Inflammatory macrophage treated with lipopolysaccharide for 4 hours (primary cell): ENCODE measurements at places on chromosomes 2 and 18.
A peak's percentile ranks its signal among the peaks of the same experiment; 100 is the strongest.

DNA sequence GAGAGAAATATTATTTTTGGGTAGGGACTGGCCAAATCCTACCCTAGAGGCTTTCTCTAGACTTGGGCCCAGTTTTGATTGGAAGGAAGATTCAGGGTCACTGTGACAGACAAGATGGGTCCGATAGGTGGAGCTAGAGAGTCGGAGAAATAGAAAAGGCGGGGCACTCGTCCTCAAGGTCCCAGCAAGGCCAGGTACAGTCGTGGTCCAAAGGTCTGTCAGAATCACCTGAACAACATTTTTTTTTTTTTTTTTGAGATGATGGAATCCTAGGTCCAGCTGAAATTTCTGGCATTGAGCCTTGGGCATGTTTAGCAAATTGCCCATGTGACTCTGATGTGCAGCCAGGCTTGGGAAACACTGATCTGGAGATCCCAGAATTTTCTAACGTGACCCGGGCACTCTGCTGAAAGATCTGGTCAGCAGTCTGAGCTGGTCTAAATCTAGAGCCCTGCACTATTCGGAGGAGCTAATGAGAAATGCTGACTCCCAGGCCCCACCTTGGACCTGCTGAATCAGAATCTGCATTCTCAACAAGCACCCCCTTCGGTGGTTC is 23.0 kb upstream of the NTSR2 start:
- peak; percentile 67 for DNase-seq

- peak; percentile 67 for DNase-seq
These were observed 181.7 kb downstream of the ANAPC1 start for GRCh38 chr2:111702119-111702803.

- DNase-seq, result peak; percentile 74
These were observed 29.9 kb upstream of the MPPE1 start for GRCh38 chr18:11937874-11938478.

GRCh38 chr18:5155218-5155906 is 41.7 kb downstream of the AKAIN1 start:
- DNase-seq, result no peak

DNA sequence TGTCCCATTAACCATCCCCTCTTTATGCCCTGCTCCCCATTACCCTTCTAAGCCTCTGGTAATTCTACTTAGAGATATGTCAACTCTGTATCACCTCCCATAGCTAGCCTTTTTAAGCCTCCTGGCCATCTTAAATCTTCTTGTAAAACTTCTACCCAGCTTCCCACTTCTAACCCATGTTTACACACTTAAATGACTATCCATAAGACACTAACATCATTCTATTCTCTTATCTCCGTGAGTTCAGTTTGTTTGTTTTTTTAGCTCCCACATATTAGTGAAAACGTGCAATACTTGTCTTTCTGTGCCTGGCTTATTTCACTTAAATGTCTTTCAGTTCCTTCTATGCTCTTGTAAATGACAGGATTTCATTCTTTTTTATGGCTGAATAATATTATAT is 42.4 kb downstream of the RAB3GAP1 start:
- no peak for DNase-seq

- DNase-seq, result peak; percentile 23
These were observed 89.6 kb downstream of the ACTR3 start for GRCh38 chr2:113979191-113980128.

DNA sequence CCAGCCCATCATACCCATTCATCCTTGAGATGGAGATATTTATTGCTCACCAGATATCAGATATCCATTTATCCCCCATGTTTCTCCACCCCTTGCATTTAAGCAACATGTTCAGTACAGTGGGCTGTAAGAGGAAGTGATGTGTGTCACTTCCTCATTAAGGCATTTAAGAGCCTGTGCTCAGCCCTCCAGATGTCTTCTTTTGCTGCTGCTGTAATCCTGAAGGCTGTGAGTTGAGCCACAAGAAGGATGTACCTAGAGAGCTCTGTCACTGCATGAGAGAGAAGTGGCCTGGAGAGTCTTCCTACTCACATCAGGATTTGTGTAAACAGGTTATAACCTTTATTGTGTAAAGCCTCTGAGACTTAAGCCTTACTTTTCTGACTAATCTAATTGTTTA is 151.8 kb upstream of the UNC80 start:
- DNase-seq, result peak; percentile 57

GRCh38 chr2:221747289-221747972 is 175.3 kb upstream of the EPHA4 start:
- DNase-seq, result no peak

DNA sequence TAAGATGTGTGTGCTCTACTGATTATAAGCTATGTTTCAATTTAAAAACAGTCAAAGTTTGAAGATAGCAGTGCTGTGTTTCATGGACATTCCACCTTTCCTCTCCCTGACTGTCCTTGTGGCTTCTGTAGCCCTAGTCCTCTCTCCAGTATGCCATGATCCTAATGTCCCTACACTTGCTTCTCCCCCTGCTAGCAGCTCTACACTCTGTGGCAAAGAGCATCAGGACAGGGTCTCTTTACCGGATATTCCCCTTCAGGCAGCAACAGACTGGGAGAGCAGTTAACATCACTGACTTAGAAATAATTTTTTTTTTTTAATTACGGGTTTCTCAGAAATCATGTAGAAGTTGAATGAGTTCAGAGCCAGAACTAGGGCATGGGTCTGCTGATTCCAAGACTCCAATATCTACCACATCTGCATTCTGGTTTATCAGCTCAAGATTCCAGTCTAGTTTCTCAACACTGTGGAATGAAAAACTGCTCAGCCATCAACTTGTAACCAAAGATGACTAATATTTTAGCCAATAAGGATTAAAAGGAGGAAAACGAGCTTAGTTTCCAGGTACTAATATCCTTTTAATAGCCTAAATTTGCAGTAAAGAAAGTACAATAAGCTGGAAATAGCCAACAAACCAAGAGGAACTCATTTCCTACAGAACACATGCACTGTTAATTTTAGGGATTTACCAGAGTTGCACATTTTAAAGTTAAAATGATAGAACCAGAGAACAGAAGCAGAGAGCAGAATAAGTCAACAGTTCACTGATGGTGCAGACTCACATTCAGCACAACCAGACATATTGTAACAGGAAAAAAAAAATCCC is 45.2 kb downstream of the TMEM131 start:
- DNase-seq, result no peak

- DNase-seq, result no peak
These were observed 1186.2 kb upstream of the FAM98A start for GRCh38 chr2:34785206-34785785.

DNA sequence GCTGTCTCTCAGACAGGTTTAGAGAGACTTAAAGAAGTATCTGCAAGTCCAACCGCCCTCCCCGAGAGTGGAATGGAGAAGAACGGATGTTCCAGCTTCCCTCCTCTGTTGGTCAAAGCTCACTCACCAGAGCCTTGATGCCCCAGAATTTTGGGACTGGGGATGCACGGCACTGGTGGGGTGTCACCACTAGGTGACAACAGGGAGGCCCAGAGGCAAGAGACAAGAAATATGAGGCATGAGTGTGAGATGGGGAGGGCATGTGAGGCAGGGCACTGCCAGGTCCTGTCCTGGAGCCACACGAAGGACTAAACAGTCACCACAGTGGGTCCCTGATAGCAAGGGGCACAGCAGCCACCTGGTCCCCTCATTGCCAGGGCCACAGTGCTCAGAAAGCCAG is 35.1 kb upstream of the SH3BP4 start:
- no peak for DNase-seq

GRCh38 chr2:165634282-165634681 is 159.8 kb downstream of the GALNT3 start:
- no peak for DNase-seq

- no peak for DNase-seq
These were observed 111.4 kb downstream of the COPS8 start for GRCh38 chr2:237196866-237197618.

DNA sequence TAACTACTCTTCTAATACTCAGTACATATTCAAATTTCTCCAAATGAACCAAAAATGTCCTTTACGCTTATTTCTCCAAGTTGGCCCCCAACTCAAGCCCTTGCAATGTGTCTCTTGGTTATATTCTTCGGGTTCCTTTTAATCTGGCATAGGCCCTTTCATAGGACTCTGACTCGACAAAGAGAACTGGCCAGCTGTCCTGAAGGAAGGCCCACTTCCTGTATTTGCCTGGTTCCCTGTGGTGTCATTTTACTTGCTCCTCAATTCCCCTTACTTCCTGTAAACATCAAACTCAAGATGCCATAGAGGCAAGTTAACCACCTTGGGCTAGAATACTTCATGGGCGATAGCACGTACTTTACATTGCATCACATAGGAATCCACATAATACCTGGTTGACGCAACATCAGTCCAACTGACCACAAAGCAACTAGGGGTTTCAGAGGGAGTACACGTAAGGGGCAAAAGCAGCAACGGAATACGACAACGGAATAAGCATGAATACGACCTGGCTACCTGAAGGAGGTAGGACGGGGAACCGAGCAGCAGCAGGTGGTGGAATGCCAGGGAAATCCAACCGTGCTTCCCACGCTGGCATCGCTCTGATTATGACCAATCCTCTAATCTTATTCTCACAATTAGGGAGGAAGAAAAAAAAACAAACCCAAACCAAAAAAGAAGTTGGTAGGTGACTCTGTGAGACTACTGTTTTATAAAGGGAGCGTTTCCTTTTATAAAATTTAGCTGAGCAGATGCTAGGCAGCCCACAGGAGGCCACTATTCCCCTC is 823 bp upstream of the GORASP2 start:
- DNase-seq, result peak; percentile 38

DNA sequence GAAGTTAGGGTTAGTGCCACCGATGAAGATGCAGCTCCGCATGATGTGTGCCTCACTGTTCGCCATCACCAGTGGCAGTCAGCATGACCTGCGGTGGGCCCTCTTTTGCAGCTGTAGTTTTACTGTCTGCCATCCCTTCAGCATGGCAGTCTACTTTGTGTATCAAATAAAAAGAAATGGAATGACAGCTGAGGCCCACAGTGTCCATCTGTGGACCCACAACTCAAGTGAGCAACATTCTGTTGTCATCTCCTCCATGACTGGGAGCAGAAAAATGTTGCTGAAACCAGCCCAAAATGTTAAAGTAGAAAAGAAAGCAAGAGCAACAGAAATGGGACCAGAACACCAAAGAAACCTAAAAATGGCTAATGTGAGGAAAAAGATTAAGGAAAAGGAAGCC is 128.7 kb downstream of the MEP1B start:
- no peak for DNase-seq

DNA sequence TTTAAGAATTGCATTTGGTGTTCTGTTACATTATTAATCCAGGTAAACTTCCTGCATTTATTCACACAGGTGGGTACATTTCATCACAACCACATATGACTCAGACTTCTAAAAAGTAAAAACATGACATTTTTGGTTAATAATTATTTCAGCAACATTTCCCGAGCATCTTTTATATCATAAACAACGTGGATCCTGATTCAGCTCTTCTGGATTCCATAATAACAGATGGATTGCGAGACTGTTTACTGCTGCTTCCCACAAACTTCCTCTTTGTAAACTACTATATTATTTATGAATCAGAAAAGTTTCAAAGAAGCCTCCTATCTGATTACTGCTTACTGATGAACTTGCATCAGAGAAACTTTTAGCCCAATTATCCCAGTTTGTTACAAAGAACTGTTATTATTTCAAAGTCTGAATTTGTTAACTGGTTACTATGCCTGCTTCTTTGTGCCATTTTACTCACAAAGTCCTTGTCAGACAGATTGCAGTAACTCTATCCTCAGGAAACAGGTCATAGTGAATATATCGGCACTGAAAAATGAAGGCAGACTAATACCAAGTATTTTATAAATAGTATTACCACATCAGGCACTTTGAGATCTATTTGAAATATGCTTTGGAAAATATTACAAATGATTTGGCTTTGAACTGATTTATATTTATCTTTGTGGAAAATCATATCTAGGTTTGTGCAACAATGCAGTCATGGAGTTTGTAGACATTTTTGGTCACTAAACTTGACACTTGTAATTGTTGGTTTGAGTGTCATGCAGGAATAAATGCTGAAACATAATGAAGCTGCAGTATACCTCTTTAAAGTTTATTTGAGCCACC is 511.6 kb downstream of the PLCL1 start:
- DNase-seq, result peak; percentile 13

DNA sequence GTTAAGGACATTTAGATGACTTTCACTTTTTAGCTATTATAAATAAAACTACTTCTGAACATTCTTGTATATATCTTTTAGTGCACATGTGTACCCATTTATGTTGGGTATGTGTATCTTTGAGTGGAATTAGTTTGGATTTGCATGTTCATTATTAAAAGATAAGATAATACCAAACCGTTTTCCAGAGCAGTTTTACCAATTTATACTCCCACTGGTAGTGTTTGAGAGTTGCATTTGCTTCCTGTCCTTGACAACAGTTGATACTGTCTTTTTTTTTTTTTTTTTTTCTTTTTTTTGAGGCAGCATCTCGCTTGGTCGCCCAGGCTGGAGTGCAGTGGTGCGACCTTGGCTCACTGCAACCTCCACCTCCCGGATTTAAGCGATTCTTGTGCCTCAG is 23.3 kb downstream of the SLC30A6 start:
- DNase-seq, result no peak

DNA sequence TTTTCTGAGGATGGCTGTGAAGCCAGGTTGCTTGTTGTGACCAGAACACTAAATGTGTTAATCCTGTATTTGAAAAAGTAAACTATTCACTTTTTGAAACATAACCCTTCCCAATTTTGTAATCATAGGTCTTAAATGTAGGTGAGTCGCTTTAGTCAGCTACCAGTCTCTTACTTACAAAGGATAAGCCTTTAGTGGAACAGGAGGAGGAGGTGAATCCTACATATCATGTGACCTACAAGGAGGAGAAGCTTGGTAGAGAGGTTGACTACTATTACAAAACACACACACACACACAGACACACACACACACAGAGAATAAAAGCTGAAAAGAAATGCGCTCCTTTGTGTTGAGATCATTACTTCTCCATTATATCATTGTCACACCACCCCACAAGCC is 59.9 kb upstream of the SPAG16 start:
- no peak for DNase-seq

- no peak for DNase-seq
These were observed 128.3 kb downstream of the ATP9B start for GRCh38 chr18:79197531-79197930.

- DNase-seq, result no peak
These were observed 107.8 kb downstream of the PRELID3A start for GRCh38 chr18:12515550-12515949.

- DNase-seq, result no peak
These were observed 103.2 kb upstream of the MMADHC start for GRCh38 chr2:149690825-149691224.

GRCh38 chr18:56748698-56749268 is 97.6 kb downstream of the WDR7 start:
- DNase-seq, result peak; percentile 36

GRCh38 chr18:78543201-78543725 is 436.4 kb upstream of the SALL3 start:
- no peak for DNase-seq

GRCh38 chr2:207624185-207625013 is 795 bp downstream of the METTL21A start:
- DNase-seq, result peak; percentile 80

DNA sequence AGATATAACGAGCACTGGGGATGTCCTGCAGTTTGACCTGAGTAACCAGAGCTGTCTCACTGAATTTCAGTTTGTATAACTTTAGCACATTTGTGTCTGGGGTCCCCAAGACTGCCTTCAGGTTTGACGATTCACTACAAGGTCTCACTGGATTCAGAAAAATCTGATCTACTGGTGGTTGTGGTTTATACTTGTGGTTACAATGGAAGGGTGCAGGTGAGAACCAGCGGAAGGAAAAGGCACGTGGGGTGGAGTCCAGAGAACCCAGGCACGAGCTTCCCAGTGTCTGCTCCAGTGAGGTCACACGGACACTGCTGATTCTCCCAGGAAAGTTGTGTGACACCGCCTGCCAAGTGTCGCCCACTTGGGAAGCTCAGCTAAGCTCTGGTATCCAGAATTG is 126.0 kb downstream of the ZNF236 start:
- DNase-seq, result no peak
